SK-N-MC (cell line): ENCODE measurements at places on chromosomes 6 and 20.

DNA sequence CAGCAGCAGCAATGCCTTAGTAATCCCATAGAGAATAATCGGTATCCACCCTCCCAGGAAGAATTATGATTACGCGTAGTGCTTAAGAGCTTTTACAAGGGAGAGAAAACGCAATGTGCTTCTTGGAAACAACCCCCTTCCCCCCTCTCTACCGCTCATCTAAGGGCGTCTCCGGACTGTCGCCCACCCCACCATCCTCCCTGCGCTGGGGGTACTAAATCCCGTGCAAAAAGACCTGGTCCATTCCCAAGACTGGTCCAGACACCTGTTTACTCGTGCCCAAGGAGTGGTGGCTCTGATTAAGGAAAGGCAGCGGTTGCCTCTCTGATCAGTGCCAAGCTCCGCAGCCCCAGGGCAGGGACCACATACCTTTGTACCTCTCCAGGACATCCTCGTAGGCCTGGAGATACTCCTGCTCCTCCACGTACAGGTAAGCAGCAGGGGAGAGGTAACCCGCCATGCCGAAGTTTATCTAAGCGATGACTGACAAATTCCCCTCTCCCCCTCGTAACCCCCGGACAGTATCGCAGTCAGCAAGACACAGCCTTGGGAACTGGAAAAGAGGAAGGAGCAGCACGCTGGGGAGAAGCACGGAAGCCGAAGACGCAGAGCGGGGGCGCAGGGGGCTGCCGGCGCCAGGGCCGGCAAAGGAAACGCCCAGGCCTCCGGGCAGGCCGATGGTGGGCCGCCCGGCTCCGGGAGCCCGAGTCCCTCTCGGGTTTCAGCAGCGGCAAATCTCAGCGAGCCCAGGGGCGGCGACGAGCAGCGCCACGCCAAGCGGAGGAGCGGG lies 112.0 kb upstream of the BEND6 start:
- DNase-seq, result no peak

- no peak for DNase-seq
Measured at GRCh38 chr6:166438211-166438861, 55.6 kb upstream of the MPC1 start.

DNA sequence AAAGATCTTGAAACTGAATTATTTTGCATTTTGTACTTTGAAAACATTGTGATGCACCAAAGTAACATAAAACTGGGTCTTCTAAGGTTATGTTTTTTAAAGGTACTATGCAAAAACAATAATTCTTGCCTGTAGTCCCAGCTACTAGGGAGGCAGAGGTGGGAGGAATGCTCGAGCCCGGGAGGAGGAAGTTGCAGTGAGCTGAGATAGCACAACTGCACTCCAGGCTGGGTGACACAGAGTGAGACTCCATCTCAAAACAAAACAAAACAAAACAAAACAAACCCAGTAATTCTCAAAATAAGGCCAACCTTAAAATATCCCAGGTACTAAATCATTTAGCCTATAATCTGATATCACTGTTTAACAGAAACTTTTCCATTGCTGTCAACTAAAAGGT lies 269.6 kb downstream of the KHDC1L start:
- no peak for DNase-seq

DNA sequence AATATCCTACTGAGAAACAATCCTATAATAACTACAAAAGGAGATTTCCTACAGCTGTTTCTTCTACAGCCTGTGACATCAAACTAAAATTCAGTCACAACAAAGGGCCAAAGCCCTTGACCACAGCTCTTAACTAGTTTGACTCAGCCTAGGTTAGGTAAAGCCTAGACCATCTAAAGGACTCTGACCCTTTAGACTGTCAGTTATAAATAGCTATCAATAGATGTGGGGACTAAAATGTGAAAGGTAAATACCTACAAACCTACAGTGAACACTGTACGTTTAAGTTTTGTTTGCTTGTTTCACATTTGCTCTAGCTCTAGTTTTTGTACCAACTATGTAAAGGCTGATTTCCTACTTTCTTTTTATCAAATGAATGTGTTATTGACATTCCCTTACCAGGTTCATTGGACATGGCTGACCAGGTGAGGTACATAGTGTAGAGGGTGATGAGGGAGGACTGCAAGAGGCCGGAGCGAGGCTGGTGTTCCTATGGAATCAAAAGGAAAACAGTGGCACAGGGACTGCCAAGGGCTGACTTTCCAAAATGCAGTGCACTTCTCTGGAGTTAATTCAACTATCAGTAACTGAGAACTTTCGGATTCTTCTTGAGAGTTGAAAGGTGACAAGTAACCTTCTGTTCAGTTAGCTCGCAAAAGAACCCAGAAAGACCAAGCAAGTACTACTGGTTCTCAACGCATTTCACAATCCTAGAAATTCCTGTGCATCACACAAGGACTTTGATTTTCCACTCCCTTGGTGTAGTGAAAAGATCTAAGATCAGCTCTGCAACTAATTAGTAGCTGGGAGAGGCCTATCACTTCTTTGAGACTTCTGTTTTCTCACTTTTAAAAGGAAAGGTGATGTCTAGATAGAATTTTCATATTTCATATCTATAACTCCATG lies 17.2 kb downstream of the SERINC3 start:
- DNase-seq, result no peak

DNA sequence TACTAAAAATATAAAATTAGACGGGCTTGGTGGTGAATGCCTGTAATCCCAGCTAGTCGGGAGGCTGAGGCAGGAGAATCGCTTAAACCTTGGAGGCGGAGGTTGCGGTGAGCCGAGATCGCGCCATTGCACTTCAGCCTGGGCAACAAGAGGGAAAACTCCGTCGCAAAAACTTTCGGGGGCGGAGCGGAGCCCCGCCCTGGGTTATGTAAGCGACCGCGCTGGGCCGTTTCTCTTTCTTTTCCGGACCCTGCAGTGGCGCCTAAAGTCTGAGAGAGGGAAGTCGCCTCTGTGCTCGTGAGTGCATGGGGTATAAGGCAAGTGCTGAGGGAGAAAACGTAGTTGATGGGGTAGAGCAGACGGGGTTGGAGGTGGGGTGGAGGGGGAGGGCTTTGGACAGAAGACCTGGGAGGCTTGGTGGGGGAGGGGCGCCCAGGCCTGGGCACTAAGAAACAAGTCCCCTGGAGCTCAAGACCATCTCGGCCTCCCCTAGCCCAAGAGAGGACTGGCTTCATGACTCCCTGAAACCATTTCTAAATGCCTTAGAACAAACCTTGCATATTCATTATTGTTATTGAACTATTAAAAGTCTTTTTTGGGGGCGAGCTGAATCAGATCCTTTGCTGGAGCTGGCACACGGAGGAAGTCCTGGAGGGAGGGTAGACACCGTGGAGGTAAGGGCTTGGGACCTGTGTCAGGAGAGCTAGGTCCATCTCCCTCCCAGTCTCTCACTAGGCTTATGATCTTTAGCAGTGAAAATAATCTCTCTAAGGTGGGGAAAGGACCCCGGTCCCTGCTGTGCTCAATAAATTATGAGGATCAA lies 2.7 kb upstream of the MICA start:
- no peak for DNase-seq

GRCh38 chr6:139847457-139847813 lies 473.0 kb upstream of the CITED2 start:
- DNase-seq, result no peak

GRCh38 chr6:98578016-98578415 lies 256.4 kb upstream of the POU3F2 start:
- DNase-seq, result no peak

- DNase-seq, result no peak
Measured at GRCh38 chr6:52503851-52504781, 72.7 kb downstream of the TRAM2 start.

DNA sequence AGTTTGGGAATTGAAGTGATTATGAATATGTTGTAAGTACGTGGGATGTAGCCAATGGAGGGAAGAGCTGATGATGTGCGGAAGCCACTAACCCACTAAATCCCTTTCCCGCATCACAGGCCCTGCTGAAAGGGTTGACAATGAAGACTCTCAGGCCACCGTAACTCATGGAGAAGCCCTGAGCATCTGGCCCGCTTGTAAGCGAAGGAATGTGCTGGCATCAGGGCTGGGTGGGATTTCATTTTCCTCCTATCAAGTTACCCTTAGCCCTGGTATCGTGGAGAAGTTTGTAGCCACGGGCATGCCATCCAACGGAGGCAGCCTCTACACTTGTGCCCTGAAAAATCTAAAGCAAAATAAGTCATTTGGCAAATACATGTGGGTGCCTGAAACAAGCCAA lies 355.0 kb downstream of the CDH26 start:
- DNase-seq, result no peak

- no peak for DNase-seq
Measured at GRCh38 chr20:46509523-46509922, 3.8 kb downstream of the ZNF334 start.

DNA sequence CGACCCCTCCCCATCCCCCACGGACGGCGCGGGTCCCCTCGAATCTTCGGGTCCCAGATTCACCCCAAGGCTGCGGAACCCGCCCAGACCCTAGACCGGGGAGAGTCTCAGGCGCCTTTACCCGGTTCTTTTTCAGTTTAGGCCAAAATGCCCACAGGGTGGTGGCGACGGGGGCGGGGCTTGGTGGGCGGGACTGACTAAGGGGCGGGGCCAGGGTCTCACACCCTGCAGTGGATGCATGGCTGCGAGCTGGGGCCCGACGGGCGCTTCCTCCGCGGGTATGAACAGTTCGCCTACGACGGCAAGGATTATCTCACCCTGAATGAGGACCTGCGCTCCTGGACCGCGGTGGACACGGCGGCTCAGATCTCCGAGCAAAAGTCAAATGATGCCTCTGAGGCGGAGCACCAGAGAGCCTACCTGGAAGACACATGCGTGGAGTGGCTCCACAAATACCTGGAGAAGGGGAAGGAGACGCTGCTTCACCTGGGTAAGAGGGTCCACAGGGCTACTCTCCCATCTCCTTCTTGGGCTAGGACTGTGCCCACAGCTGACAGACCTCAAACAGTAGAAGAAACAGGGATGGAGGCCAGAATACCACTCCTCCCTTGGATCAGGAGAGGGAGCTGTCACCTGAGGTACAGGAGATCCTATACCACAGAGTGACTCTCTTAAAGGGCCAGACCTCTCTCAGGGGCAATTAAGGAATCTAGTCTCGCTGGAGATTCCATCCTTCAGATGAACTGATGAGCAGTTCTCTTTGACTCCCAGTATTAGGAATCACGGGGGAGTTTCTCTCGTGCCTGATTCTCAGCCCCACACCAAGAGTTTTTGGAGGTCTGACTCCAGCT lies 942 bp downstream of the HLA-E start:
- DNase-seq, result no peak

DNA sequence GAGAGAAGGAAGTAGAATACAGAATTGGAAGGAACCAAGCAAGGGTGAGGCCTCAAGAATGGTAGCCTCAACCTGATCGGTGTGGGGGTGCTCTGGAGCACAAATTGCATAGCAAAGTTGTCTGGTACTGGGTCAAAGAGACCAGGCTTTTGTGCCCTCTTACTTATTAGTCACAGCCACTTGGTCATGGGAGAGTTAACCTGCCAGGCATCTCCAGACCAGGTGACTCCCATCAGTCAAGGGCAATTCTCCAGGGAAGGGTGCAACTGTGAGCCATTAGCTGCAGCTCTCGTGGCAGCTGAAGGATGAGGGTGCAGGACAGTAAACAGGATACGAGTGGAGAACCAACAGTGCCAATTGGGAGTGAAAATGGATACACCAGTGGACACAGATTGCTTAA lies 47.7 kb upstream of the PLCB4 start:
- no peak for DNase-seq

DNA sequence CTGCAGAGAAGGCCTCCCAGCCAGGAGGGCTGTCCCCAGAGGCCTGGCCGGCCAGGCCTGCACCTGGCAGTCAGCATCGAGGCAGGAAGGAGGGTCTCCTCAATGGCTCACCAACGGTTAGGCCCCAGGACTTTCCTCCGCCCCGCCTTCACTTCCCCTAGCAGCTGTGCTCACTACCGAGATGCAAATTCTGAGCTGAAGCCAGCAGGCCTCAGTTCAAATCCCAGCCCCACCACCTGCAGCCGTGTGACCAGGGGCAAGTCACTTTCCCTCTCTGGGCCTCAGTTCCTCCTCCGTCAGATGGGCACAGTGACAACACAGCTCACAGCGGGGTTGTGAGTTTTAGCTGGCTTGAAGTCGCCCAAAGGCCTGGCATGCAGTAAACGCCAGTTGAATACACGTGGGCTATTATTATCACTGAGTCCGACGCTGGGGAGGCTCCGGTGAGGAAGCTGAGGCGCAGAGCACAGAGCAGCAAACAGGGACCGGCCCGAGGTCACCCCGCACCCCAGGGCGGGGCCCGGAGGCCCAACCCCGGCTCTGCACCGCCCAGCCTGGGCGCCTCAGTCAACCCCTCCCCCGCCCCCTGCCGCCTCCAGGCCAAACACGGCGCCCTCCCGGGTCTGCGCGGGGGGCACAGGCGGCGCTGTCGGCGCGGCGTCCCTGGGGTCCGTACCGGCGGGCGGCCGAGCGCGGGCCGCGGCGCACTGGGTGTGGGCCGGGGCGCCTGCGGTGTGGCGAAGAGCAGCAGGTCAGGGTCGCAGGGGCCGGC lies 671 bp downstream of the E2F1 start:
- DNase-seq, result no peak

- no peak for DNase-seq
Measured at GRCh38 chr20:55515832-55516231, 489.5 kb downstream of the CBLN4 start.

DNA sequence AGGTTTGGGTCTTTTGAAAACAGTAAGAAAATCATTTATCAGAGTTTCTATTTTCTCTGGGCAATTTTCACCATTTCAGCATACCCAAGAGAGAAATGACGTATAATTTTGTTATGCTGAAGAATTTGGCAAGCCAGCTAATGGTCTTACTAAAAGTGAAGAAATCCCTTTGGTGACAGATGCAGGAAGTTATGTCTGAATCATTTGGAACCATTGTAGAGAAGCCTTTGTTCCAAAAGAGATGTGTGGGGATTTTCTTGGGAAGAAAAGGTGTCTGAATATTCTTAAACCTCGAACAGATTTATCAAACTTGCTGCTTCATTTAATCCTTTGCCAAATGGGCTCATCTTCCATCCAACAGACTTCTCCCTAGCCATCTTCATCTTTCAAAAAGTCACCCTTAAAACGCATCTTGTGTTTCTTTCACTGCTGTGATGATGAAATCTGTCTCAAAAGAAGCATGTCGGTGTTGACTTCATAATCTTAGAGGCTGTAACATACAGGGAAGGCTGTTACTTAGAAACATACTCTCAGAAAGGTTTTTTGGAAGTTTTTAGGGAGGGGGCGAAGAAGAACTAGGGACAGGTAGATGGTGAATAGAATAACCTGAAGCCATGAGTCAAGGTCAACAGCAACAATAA lies 39.5 kb downstream of the CITED2 start:
- no peak for DNase-seq

DNA sequence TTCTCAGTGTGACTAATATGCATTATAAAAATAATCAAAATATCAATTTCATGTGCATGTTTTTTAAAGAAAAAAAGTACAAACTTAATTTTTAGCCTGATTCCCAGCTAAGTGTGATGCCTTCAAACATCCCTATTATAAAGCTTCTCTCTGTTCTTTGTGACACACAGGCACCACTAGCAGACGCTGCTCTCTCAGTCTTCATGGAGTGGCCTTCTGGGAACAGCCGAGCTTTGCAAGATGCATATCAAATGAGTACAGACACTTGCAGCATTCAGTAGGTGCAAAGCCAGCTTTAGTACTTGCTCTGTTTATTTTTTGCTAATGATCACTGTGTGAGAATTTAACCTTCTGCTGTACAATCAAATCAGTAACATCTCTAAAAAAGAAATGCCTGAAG lies 340.0 kb downstream of the ADGRB3 start:
- DNase-seq, result no peak

GRCh38 chr6:35945650-35946025 lies 24.7 kb upstream of the SRPK1 start:
- DNase-seq, result no peak
